Skin of body (tissue), 3 donors: ENCODE measurements at places on chromosomes 7 and 10.

GRCh38 chr7:22350466-22351328 is 6.3 kb downstream of the RAPGEF5 start:
- no peak for DNase-seq

GRCh38 chr7:155992538-155992937 is 180.3 kb upstream of the SHH start:
- no peak for DNase-seq

DNA sequence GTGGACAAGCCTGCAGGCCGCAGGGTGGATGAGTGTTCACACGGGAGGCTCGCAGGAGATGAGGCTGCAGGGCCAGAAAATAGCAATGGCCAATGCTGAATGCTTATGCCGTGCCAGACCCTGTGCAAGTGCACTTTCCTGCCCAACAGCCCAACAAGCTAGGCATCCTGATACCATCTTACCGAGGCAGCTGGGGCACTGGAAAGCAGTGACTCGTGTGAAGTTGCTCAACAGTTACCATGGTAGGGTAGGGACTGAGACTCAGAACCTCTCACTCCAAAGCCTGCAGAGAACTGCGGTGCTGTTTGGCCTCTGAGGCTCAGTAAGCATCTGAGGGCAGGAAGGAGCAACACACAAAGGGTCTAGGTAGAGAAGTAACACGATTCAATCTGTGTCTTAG is 43.7 kb downstream of the JAZF1 start:
- DNase-seq, result no peak

- no peak for DNase-seq
Observed at GRCh38 chr10:86659161-86659691, 4.9 kb downstream of the OPN4 start.

- DNase-seq, result no peak
Observed at GRCh38 chr7:158563911-158564662, 23.5 kb downstream of the PTPRN2 start.

- no peak for DNase-seq
Observed at GRCh38 chr7:76354981-76355730, 3.6 kb downstream of the YWHAG start.

- no peak for DNase-seq
Observed at GRCh38 chr7:131895541-131896164, 339.2 kb upstream of the PODXL start.

- no peak for DNase-seq
Observed at GRCh38 chr7:981793-982510, 1.0 kb upstream of the CYP2W1 start.

GRCh38 chr7:36185756-36186155 is 32.7 kb downstream of the EEPD1 start:
- no peak for DNase-seq

- no peak for DNase-seq
Observed at GRCh38 chr7:76246804-76247389, 45.2 kb downstream of the SRRM3 start.

GRCh38 chr10:63208986-63209385 is 75.9 kb downstream of the NRBF2 start:
- no peak for DNase-seq

GRCh38 chr10:26739071-26739631 is 41.6 kb downstream of the PDSS1 start:
- DNase-seq, result no peak

GRCh38 chr7:56121440-56121839 is 5.2 kb upstream of the NUPR2 start:
- DNase-seq, result no peak

- DNase-seq, result no peak
Observed at GRCh38 chr7:87226495-87226894, 7.0 kb upstream of the TMEM243 start.

GRCh38 chr10:123897146-123897545 is 5.5 kb upstream of the CPXM2 start:
- no peak for DNase-seq

- no peak for DNase-seq
Observed at GRCh38 chr7:3094701-3095445, 51.2 kb upstream of the CARD11 start.

DNA sequence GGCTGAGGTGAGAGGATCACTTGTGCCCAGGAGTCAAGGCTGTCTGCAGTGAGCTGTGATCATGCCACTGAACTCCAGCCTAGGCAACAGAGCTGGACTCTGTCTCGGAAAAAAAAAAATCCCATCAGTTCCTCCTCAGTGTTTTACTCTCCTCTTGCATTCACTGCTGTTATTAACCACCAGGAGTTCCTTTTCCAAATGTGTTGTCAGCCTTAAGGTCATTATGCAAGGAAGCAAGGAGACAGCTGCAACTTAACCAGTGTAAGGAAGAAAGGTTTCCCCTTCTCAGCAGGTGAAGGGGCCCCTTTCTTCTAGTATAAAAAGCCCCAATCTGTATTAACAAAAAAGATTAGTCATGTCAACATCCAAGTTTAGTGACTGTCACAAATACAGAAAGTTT is 86.6 kb upstream of the LEP start:
- no peak for DNase-seq

GRCh38 chr10:100912013-100912604 is 654 bp upstream of the SLF2 start:
- no peak for DNase-seq

DNA sequence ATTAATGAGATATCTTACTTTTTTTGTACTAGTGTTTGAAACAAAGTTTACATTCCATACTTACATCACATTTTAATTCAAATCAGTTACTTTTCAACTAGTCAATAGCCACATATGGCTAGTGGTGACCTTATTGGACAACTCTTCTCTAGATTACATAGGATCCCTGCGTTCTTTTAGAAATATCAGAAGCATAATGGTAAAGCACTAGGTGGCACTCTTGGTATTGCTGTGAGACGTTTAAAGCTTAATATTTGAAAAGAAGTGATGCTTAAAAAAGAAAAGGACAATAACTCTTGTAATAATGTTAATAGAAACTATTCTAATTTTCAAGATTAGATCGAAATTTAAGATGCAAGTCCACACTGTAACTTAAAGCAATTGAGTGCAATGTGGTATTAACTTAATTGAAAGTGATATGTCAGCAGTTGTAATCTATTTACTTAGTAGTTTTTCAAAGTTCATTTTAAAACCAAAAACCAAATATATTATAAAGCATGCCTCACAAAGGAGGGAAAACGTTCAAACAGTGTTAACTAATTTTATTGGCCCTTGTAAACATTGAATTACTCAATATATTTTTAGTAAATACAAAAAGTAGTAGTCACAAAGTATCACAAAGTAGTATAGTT is 339.1 kb downstream of the ATRNL1 start:
- no peak for DNase-seq

GRCh38 chr7:116177009-116177408 is 33.3 kb upstream of the TES start:
- DNase-seq, result no peak

DNA sequence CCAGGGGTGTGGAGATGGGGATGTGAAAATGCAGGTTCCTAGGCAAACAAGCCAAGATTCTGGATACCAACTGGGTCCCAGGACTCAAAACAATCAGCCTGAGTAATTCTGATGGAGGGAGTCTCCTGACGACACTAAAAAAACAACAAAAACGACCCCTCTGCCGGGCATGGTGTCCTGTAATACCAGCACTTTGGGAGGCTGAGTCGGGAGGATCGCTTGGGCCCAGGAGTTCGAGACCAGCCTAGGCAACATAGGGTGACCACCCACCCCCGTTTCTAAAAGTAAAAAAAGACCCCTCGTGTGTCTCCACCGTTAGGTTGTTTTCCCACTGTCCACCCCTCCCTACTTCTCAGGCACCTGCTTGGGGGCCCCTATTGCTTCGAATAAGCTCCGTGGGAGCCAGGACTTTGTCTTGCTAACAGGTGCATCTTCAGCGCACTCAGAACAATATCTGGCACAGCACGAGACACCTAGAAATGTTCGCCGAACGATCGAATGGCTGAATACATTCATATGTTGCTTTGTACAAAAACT is 743 bp upstream of the NRF1 start:
- no peak for DNase-seq

DNA sequence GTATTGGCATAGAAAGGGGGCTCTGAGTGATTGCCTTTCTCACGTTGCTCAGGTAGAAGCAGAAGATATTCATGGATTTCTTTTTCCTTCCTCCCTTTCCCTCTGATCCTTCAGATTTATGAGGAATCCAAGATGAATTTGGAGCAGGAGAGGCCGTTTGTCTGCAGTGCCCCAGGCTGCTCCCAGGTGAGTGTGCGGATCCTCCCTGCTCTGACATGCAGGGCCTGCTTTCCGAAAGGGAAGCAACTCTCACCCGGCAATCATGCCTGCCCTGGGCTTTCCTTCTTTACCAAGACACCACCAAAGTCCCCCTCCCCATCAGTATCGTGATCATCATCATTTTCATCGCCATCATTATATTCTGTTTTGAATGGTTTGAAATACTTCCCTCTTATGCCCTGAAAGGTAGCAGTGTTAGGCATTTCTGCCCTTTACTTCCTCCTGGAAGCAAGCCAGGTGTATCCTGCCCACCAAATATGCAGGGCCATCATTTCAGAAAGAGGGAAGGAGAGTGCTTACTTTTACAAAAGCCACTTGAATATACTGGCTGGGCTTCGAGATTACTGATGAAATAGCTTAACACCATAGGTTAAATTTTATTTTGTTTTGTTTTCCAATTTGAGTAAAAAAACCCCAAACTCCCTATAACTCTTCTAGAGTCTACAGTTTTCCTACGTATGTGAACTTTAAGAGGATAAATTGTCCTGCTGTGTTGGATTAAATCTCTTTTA is 75.9 kb downstream of the CREB5 start:
- no peak for DNase-seq

GRCh38 chr7:65509368-65510186 is 135.9 kb downstream of the ZNF92 start:
- DNase-seq, result no peak

GRCh38 chr10:7412928-7413282 is 2.1 kb upstream of the SFMBT2 start:
- DNase-seq, result no peak

DNA sequence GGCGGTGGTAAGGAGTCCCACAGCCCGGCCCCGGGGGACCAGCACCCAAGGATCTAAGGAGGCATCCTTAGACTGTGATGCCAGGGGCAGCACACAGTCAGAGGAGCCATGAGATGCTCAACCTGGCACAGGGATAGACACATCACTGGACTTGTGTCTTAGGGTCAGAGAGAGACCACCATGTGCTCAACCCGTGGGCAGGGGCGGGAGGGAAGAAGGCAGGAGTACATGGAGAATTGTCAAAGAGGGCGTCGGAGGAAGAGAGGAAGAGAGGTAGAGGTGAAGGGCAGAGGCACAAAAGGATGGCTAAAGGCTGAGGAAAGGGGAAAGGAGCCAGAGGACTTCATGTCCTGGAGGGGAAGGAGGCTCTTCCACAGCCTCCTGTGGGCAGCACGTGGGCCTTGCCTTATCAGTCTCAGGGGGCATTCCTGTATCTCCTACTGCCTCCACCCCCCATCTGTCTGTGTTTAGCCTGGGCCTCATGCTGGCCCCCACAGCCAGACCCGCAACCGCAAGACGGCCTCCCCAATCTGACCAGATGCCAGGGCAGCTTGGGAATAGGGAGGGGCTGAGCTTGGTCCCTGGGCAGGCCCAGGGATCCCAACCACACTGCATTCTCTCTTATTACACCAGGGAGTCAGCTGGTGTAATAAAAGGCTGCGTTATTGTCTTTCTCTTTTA is 2.2 kb downstream of the ADCY1 start:
- no peak for DNase-seq

DNA sequence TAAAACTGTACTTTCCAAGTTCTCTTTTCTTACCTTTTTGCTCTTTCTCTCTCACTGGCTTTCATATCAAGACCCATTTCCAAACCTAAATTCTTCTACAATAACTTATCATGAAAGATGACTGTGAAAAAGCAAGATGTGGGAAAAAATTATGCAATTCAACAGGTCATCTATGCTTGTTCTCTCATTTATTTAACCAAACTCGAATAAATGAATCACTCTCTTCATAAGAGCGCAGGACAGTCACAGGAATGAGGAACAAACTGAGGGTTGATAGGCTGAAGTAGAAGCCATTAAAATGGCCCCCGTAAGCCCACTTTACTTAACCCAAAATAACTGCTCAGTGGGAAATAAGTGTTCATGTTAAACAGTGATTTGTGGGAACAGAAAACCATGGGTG is 1289.7 kb upstream of the SORCS1 start:
- DNase-seq, result no peak

DNA sequence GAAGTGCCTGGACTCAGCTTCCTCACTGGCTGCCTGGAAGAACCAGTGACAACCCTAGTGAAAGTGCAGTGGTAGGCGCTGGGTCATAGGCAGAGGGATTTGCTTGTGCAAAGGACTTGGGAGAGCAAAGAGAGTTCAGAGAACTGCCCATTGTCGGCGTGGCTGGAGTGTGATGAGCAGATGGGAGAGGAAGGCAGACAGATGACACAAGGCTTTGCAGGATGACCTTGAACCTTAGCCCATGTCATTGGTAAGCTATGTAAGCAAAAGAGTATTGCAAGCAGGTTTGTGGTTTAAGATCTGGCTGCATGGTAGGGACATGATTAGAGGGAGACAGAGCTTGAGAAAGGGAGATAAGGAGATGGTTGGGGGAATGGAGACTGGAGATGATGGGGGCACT is 35.3 kb upstream of the NOBOX start:
- no peak for DNase-seq

GRCh38 chr7:157889480-157889879 is 552.7 kb downstream of the DNAJB6 start:
- no peak for DNase-seq

GRCh38 chr10:88500656-88501055 is 82.5 kb downstream of the RNLS start:
- DNase-seq, result no peak

DNA sequence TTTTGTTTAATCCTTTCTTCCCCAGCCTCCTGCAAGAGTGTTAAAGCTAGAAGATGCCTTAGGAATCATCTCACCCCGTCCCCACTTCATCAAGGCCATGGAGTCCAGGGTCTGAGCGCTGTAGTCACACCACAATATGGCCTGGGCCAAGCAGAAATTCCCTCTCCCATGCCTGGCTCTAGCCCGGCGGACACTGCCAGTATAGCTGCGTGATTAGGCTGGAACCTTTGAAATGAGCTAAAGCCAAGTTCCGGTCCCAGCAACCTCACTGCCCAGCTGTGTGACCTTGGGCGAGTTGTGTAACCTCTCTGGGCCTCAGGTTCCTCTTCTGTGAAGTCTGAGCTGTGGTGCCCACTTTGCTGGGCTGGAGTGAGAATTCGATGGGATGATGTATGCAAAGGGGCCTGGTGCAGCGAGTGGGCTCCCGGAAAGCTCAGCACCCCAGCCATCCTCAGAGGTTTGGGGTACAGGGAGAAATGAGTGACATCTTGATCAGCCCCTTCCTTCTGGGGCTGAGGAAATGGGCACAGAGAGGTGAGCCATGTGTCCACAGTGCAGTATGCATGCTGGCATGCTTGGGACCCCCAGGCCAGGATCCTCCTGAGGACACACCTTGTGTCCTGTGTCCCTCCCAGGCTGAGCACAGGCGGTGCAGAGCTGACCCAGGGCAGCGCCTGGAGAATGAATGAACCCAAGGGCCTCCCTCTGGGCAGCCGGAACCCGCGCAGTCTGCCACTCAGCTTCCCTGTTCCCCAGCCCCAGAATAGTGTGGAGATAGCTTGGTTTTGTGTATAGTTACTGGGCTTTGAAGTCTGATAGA is 118.6 kb downstream of the ZMIZ1 start:
- no peak for DNase-seq

- DNase-seq, result peak; percentile 23
Observed at GRCh38 chr7:90931986-90932916, 332.0 kb upstream of the FZD1 start.
